ENCODE measurements at places on chromosomes 6 and 20.

DNA sequence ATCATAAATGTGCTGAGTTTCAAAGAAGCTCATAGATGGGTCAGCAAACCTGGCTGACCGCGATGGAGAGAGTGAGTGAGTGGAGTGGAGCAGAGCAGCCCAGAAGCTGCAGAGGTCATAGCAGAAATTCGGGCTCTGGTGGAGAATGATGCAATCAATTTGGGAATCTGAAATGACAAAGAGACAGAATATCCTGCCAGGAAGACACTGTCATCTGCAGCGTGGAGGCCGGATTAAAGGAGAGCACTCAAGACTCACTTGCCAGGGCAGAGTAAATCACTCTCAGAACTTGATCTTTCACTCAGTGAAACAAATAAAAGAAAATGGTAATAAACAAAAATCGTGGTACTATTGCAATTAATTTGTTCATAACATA is 109.6 kb upstream of the RREB1 start:
- DNase-seq, result no peak

DNA sequence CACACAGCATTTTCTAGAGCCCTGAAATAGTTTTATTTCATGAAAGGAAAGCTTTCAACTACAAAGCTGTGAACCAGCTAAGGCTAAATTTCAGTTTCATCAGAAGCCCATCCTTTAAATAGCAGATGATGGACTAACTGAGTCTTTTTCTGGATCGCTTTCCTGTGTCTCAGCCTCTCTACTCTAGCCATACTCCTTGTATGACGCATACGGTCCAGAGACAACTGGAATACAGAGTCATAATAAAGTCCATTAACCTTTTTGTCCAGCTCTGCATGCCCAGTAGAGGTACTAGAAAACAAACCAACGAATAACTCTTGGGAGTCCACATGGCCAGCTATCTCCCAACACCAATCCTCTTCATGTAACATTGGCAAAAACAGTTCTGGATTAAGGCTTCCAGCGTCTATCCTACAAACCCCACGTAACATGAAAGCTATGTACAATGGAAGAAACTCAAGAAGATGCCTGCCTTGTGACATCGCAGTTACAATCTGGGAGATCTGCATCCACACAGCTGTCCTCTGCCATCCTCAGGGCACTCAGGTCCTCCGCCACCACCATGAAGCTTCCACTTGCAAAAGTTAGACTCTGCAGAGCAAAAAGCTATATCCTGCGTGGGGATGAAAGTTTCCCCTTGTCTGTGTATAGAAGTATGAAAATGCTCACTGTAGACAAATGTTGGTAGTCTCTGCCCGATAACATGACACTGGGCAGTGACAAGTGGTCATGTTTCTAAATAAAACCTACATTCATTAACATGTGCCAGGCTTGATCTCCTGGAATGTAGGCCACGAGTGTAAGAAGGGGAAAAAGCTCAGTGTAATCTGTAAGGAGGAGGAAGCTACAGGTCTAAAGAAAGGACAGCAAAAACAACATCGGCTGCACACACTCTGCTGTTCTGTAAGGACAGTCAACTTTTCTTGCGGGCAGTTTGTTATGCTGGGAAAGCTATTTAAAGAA is 360.4 kb downstream of the ESR1 start:
- DNase-seq, result no peak

DNA sequence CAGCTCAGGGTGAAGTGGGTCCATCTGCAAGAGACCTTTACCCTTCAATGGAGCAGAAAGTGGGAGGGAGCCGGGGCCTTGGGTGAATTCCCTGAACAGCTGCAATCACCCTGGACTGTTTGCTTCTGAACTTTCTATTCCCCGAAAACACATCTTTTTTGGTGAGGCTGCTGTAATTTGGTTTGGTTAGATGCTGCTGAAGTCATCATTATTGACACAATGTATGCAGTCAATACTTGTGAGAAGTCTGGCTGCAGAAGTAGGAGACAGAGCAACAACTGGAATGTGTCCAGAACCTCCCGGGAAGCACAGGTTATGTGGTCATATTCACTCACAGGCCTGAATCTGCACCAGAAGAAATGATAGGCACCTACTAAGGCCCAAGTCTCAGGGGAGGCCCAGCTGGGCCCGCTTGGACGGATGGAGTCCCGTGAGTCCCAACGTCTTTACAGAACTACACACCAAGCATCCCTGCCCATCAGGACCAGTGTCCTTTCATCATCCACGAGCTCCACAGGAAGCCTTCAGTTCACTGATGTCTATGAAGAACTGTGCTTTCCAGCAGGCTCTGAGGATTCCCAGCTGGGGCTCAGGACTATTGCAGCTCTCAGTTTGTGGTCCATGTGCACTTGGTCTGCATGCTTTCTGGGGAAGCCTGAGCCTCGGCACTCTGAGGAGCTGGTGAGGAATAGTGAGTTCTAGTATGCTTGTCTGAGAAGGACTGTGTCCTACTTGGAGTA is 177.6 kb downstream of the THBS2 start:
- no peak for DNase-seq

DNA sequence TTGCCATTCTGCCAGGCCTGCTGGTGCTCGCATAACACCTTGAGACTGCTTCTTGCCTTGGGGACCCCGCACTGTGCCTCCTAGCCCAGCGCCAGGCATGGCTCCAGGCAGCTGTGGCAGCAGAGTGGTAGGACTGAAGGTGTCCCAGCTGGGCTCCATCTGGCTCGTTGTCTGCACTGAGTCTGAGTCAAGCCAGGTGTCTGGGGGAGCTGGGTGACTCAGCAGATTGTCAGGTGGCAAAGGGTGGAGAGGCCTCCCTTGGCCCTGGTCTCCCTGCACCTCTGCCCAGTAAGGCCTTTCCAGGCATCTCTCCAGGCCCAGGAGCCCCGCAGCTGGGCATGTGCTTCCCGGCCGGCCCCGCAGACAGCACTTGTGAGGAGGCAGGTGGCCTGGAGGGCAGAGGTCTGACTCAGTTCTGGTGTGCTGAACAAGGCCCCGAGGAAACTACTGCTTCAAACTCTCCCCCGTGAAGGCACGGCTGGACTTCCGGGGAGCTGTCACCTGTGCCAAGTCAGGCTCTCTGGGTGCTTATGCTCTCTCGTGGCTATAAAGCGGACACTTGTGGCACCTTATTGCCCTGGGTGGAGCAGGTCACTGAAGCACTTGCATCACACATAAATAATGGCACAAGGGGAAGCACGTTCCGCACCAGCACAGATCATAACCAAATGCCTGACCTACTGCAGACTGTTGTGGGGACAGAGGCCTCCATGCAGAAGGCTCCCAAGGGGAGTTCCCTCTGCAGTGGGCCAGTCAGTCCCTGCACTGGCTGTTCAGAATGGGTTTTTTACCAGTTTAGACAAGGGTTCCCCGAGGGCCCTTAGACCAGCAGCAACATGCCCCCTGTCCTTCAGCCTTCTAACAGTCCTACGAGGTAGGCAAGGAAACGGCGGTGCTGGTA is 27.5 kb downstream of the FOXC1 start:
- no peak for DNase-seq

DNA sequence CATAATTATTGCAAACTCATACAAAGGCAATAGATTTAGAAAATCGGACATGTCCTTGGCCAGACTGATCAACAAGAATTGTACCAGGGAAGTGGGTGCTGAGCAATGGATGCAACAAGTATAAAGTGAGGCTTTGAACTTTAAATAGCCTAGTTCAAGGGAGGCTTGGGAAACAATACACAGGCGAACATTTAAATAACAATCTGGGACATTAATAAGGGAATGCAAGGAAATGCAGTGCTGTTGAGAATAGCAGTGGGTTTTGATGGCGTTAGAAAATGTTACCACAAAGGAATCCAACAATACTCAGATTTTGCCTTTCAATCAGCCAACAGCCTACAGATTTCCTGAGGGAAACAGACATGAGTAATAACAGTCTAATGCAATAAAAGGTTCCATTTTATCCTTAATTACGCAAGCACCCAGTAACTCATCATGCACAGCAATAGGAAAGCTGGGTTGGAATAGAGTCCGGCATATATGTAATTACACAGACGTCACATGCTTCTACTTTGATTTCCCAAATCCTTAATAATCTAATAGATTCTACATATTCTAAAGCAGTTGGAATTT is 134.6 kb downstream of the PHACTR1 start:
- no peak for DNase-seq

DNA sequence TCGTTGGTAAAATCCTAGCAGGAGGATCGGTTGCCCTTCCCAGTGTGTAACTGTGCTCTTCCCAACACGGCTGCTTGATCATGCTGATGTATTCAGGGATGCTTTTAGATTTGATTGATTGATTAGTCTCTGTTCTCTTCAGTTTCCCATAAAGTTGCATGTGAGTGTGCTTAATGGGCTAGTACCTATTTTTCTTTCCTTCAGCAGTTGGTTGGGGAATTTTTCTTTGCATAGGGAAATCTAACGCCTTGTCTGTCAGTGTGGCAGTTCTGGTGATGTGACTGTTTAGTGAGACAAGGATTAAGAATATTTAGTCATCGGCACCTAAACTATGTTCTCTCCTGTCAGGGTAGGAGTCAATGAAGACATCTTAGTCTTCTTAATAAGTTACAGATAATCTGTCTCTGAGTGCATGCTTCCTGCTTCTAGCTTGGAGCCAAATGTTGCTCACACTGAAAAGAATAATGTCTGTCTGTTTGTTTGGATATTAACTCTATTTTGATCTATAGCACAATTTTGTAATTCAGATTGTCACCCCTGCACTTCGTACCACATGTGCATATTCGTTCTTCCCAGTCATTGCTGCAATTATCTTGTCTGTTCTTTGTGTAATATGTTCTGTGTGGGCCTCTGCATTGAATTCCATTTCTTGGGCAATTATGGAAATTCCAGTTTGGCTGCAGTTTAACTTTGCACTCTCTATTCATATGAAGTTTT is 169.9 kb downstream of the EDN1 start:
- no peak for DNase-seq

DNA sequence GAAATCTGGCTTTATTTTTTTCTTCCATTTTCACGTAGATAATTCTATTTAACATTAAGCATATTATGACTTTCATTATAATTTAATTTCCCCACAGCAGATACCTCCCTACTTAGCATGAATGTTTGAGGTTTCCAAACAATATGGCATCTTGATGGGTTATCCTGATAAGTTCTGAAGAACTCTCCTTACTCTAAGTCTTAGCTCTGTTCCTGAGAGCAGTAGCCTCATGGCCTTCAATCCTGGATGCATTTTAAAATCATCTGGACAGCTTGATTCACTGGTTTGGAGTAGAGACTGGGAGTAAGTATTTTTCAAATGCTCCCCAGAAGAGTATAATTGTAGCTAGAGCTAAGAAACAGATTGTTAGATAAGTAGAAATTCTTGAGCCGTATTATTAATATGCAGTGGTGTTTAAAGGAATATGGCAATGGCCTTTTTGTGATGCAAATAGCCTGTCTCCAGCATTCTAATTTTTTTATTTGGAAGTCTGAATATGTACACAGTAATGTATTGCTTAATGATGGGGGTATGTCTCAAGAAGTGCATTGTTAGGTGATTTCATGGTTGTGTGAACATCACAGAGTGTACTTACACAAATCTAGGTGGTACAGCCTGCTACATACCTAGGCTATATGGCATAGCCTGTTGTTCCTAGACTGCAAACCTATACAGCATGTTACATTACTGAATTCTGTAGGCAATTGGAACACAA is 110.5 kb upstream of the EEF1E1 start:
- DNase-seq, result no peak

- peak; percentile 15 for DNase-seq
Observed at GRCh38 chr6:165889636-165890403, 226.8 kb upstream of the PDE10A start.

GRCh38 chr20:63106108-63106764 is 99.5 kb upstream of the BHLHE23 start:
- DNase-seq, result no peak

GRCh38 chr6:137165375-137166246 is 7.8 kb downstream of the IL22RA2 start:
- no peak for DNase-seq

GRCh38 chr6:104689551-104690205 is 170.0 kb downstream of the HACE1 start:
- no peak for DNase-seq

DNA sequence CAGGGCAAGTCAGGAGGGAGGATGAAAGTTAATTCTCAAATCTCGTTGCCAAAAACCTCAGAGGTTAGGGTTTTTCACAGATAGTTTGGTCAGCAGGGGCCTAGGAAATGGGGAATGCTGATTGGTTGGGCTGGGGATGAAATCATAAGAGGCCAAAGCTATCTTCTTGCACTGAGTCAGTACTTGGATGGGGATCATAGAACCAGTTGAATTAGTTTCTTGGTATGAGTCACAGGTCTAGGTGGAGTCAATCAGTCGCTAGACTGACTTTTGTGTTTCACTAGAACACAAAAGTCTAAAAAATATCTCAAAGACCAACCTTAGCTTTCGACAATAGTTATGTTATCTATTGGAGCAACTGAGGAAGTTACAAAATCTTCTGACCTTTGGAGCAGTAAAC is 368.5 kb downstream of the TBC1D32 start:
- no peak for DNase-seq

DNA sequence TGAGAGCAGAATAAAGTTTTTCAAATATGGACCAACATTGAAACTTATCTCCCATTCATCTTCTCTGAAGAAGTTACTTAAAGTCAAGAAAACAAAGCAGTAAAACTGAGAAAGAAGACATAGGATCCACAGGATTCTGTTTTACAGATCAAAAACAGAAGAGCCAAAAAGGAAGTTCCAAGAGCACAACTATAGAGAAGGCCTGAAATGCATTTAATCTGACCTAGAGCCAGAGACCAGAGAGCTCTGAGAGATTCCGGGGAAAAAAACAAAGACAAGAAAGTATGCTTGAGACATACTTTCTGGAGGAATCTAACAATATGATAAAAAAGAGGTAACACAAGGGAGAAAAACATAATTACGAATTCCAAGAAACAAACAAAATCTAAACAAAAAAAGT is 26.1 kb downstream of the SRPK1 start:
- DNase-seq, result no peak

- DNase-seq, result peak; percentile 6
Observed at GRCh38 chr6:16901782-16902181, 140.5 kb upstream of the ATXN1 start.

GRCh38 chr6:112010328-112010727 is 43.6 kb upstream of the CCN6 start:
- DNase-seq, result no peak

GRCh38 chr6:127403636-127404035 is 55.6 kb downstream of the KIAA0408 start:
- no peak for DNase-seq

- DNase-seq, result no peak
Observed at GRCh38 chr6:63467247-63467954, 104.9 kb upstream of the LOC128125822 start.

DNA sequence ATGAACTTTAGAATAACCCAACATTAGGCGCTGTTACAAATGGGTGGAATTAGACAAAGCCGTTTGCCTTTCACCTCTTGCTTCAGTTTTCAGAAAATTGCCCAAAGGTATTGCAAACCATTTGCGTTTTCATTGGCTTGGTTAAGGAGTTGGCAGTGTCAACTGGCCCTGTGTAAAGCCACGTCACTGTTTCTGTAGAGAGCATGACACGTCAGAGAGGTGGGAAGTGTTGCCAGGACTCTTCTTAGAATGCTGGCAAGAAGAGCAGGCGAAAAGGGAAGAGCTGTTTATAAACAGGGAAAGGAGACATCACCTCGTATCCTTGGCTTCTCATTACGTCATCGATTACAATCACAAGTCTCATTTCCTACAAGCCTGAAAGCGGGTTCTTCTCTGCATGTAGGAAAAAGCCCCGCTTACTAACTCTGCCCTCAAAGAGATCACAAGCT is 4.2 kb upstream of the IRF4 start:
- no peak for DNase-seq

Data from large intestine (tissue), 12 donors.